ENCODE measurements at places on chromosomes 11 and 22.

DNA sequence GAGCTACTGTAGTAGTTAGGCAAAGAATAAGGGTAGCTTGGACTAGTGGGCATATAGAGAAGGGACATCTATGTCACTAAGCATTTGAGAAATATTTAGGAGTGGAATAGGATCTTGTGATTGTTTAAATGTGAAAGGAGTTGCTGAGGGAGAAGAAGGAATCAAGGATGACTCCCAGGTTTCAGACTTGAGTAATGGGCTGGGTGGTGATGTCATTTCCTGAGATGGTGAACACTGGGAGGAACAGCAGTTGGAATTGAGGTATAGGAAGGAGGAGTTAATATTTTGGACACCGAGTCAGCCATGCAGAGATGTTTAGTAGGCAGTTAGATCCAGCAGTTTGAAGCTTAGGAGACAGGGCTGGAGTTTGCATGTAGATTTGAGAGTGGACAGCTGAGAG, 40.1 kb downstream of the REXO2 start:
- DNase-seq = no peak

DNA sequence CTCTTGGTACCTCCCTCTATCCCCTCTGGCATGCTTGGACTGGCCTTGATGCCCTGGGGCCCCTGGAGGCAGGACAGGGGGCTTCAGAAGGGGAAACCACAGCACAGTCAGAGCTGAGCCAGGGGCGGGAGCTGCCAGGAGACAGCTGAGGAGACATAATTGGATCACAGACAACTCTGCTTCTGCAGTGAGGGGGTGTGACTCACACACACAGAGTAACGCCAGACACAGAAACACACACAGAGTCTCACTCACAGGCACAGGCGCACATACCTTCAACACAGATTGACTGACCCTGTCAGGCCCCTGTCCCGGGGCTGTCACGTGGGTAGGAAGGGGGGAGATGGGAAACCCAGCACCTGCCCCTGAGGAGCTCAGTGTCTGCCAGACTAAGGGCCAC, 20.6 kb downstream of the STARD10 start:
- DNase-seq = peak; percentile 69

GRCh38 chr22:20551805-20552442, 44.5 kb downstream of the MED15 start:
- DNase-seq = peak; percentile 62

DNA sequence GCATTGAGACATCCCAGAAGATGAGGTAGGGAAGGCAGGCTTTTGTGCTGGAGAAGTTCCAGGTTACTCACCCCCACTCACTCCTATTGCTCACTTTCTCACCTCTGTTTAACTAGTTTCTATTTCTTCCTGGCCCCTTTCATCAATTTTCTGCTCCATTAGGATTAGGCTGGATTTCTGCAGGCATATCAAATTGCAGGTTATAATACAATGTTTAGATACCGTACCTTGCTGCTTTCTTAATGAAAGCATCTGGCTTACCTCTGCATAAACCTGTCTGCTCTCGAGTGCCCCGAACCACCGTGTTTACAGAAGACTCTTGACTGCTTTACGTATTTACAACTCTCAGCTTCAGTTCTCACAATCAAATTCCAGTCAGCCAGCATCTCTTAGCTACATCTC, 173.7 kb downstream of the ADAMTS15 start:
- no peak for DNase-seq

- DNase-seq = no peak
These were observed 12.6 kb downstream of the UVRAG start for GRCh38 chr11:75827562-75827961.

DNA sequence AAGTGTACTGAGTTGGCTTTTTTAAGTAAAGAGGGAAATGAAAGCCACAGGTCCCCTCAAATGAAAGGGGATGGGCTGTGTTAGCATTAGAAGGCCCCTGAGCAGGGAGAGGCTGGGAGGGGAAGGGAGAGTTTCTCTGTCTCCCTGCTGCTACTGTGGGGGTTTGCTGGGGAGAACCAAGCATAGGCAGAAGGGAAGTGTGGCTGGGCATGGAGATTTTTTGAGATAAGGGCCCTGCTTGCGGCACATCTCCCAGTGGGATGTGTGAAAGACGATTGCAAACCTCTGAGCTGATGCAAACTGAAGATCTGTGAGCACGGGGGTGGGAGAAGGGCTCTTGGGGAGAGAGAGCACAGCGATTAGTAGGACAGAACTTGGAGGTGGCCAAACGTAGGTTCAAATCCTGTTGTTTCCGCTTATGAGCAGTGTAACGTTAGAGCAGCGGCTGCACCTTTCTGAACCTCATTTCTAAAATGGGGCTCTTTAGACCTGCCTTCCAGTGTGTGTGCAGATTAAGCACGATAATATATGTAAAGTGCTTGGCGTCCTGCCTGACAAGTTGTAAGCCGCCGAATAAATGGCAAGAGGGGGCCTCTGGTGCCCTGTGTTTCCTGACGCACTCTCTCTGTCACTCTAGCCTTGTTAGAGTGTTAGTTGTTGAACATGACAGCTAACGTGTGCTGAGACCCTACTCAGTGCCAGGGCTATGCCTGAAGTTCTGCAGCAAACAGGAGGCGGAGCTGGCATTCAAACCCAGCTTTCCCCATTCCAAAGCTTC, 122.3 kb downstream of the GRIK4 start:
- no peak for DNase-seq

DNA sequence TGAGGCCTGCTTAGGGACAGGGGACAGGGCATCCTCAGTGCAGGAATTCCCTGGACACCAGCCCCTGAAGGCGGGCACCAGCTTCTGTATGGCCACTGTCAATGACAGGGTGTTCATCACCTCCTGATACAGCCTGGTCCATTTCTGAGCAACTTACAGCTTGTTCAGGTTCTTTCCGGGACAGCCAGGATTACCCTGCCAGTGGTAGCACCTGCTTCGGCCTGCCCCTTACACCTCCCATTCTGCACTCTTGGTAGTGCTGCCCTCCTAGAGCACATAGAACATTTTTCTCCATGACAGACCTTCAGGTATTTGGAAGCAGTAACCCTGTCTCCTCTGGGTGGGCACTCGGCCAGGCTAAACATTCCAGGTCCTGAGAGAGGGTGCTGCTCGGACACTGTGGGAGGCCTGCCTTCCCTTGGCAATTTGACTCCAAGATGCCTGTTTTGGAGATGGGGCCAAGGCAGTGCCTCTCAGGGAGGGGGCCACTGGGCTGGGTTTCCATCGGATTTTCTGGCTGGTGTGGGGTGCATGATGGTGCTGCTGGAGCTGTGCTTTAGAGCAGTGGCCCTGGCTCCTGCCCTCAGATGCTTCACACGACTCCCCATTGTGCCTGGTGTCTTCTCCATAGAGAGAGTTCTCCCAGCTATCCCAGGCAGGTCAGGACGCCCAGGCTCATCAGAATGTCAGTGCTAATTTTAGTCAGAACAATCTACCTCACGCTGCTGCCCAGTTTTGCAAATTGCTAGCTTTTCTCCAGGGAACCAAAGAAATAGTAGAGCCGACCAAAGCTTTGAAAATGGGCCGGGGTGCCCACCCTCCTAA, 1.2 kb downstream of the GAL3ST3 start:
- peak; percentile 44 for DNase-seq

- DNase-seq = no peak
These were observed 933 bp upstream of the DLAT start for GRCh38 chr11:112024178-112024772.

- peak; percentile 72 for DNase-seq
These were observed 32.5 kb upstream of the GRAMD4 start for GRCh38 chr22:46587492-46588278.

DNA sequence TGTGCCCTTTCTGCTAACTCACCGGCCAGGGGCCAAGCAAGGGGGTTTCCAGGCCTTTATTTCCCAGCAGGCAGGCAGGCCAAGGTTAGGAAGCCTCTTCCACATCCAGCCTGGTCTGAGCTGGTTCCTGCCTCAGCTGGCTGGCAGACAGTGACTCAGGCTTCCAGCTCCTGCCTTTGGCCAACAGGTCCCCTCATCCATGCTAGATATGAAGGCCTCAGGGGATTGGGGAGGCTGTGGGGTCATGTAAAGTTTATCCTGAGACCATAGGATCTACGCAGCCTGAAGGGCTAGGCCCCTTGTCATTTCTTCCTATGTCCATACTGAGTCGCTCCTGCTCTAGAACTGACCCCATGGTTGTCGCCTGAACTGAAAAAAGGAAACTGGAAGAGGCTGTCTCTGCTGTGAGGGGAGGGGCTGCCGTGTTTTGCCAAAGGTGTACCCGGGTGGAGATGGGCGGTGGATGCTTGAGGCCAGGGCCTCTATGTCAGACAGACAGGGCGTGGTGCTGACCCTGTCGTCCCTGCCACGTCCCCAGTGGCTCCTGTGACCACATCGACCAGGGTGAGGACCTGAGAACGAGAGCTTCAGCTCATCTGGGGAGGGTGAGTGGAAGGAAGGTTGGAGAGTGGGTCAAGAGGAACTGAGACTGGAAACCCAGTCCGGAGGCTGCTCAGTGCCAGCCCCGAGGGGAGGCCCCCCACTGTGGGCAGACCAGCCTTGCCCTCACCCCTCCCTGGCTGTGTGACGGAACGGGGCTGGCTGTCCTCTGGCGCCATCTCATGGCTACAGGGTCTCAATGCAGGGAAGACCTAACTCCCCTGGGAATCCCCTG, 17.0 kb downstream of the P2RY6 start:
- peak; percentile 80 for DNase-seq

GRCh38 chr11:61315260-61315659, 17.6 kb downstream of the DDB1 start:
- DNase-seq = no peak

DNA sequence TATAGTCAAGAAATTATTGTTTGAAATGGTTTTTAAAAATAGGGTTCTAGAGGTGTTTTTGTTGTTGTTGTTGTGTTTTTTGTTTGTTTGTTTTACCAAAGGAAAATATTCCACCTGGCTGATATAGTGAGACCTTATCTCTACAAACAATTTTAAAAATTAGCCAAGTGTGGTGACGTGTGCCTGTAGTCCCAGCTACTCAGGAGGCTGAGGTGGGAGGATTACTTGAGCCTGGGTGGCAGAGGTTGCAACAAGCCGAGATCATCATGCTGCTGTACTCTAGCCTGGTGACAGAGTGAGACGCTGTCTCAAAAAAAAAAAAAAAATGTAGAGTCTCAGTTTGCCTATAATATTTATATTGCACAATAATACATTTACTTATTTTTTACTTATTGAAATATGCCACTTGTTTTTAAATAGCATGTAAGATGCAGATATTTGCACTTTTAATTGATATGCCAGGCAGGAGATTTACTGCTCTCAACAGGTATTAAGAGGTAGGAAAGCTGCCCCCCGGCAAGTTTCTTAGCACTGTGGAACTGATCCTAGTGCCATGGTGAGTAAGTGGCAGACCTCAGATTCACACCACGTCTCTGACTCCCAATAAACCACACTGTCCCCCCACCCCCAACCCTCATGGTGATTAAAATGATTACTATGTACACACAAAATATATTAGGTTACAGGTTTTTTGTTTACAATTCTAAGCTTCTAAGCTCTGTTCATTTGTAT, 157.4 kb downstream of the TEAD1 start:
- no peak for DNase-seq

GRCh38 chr11:100890789-100891188, 203.7 kb downstream of the ARHGAP42 start:
- DNase-seq = no peak

DNA sequence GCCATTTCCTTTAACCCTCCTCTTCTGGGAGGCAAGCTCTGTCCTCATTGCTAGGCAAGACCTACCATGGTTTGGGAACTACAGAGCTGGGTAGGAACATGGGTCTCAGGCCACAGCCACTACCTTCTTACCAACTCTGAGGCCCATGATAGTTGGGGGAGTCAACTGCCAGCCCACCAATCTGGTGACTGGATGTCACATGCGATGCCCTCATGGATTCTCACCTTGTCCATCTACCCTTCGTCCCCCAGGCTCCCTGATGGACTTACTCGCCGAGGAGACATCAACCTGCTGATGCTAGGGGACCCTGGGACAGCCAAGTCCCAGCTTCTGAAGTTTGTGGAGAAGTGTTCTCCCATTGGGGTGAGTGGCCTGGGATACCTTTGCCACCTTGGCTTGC, 13.7 kb downstream of the MCM5 start:
- DNase-seq = no peak

- no peak for DNase-seq
These were observed 12.6 kb downstream of the PRSS23 start for GRCh38 chr11:86812981-86813380.

- DNase-seq = peak; percentile 26
These were observed 1.2 kb downstream of the EPS8L2 start for GRCh38 chr11:706957-707816.

DNA sequence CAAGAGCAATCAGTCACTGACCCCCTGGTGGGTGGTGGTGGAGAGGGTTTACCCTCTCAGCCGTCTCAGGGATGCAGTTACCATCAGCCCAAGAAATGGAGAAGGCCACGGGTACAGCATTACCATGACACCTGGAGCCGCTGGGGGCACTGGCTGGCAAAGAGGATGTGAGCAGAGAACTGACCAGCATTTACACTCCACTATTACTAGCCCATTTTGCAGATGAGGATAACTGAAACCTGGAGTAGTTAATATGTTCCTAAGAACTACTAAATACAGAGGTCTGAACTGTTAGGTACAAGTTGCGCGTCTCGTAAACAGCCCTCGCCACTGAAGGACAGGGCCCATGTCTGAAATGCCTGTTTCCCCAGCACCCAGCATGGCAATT, 79.0 kb downstream of the TIMP3 start:
- no peak for DNase-seq

DNA sequence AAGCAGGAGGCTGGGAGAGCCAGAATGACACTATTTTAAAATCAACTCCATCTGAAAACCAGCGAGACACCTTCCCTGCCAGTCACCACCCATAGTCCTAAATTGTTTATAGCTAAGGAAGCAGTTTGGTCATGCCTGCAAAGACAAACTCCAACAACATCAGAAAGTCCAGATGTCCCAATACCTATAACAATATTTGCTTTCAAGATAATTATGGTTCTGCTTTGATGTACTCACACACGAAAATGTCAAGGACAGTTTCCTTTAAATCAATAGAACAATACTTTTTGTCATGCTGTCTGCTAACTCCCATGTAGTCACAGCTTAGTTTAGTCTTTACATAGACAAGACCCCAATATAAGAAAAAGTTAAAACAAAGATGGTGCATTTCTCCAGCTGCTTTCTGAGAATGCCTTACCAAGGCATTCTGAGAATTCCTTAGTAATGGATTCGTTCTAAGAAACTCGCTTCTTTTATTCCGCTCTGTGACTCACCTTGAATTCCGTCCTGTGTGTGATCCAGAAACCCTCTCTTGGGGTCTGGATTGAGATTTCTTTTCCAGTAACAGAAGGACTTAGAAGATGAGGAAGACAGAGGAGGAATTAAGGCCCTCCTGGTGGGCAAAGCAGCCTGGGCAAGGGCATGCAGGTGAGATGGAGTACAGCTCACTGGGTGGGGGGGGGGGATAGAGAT, 9.6 kb upstream of the SCGB2A2 start:
- no peak for DNase-seq

DNA sequence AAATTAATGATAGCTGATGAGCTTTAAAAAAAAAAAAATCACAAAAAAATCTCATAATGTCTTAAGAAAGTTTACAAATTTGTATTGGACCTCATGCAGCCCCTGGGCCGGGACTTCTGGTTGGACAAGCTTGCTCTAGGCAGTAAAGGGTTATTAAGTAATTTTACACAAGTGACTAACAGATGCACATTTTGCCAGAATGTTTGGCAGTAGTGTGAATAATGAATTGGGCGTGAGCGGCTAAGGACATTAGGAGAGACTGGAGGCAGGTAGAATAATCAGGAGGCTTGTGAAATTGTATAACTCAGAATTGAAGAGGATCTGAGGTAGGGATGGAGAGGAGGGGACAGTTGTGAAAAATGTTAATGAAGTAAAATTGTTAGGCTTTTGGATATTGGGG, 77.4 kb downstream of the HIPK3 start:
- DNase-seq = no peak

GRCh38 chr22:22750335-22751042, 106.1 kb downstream of the GGTLC2 start:
- DNase-seq = no peak
